ENCODE measurements at places on chromosomes 16 and 17.
A peak's percentile ranks its signal among the peaks of the same experiment; 100 is the strongest.

GRCh38 chr17:55168958-55169687 lies 95.6 kb upstream of the HLF start:
- DNase-seq: no peak

- no peak for DNase-seq
These were observed 299.3 kb upstream of the PSMD7 start for GRCh38 chr16:73997340-73997711.

- DNase-seq: no peak
These were observed 73.0 kb upstream of the COX10 start for GRCh38 chr17:13996276-13996675.

DNA sequence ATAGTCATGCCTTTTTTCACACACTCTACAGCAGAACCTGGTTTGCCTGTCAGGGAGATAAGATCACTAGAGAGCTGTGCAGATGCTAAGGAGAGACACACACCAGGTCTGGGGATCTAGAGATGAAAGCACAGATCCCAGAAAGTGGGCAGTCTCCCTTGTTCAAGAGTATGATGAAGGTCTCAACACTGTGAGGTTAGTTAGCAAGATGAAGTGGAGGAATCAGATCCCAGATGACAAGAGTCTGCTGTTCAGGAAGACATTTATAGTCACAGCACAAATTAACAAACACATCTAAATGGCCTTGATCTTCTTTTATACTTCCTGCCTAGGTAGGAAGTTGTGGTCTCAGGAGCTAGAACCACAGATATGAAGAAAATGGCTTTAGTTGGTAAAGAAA lies 23.4 kb upstream of the SKAP1 start:
- DNase-seq: peak; percentile 64

GRCh38 chr16:12067714-12068401 lies 91.3 kb downstream of the SNX29 start:
- DNase-seq: peak; percentile 78

GRCh38 chr17:1625581-1625980 lies 3.1 kb downstream of the SLC43A2 start:
- DNase-seq: no peak

DNA sequence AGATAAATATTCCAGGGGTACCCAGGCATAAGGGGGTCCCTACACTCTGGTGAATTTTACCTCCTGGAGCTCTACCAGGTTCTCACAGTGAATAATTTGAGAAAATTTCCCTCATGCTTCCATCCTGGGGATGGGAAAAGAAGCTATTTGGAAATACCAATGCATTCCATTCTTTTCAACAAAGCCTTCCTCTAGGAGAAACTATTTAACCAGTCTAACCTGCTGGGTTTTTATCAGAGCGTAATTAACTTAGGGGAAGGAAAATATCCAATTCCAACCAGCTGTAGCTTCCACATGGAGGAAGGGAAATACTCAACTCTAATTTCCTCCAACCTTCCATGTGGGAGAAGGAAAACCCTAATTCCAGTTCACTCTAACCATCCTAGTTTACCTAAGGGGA lies 17.0 kb downstream of the MFSD6L start:
- DNase-seq: no peak

GRCh38 chr17:43540821-43541674 lies 5.1 kb downstream of the ETV4 start:
- no peak for DNase-seq

- no peak for DNase-seq
These were observed 68.5 kb downstream of the KLHDC4 start for GRCh38 chr16:87697256-87697655.

DNA sequence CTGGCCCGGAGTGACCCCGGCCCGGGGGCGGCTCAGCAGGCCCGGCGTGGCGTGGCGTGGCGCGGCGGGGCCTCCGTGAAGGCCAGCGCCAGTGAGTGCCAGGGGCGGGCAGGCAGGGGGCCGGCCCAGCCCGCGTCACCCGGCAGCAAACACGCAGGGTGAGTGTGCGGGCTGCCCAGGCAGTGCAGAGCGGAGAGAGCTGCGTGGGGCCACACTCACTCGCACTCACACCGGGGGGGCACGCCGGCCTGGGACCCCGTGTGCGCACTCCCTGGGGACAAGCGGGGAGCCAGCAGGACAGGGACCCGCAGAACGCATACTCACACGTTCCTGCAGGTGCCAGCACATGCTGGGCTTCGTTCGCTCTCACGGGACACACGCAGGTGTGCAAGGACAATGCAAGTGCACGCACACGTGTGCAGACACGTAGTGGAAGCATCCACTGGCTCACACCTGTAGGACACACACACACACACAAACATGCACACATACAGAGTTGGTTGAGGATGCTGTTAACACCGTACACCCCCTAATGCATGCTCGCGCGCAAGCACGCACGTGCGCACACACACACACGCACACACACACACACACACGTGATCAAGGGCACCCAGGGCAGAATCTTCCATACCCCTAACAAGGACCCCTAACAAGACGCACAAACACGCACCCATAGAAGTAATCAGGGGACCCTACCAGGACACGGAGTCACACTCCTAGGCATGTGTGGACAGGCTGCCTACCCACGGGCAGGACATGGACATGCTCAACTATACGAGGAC lies 7.7 kb downstream of the USP6 start:
- peak; percentile 32 for DNase-seq

- no peak for DNase-seq
These were observed 4.1 kb upstream of the DOC2B start for GRCh38 chr17:185445-186138.

- DNase-seq: no peak
These were observed 26.4 kb downstream of the GOSR1 start for GRCh38 chr17:30503558-30503957.

DNA sequence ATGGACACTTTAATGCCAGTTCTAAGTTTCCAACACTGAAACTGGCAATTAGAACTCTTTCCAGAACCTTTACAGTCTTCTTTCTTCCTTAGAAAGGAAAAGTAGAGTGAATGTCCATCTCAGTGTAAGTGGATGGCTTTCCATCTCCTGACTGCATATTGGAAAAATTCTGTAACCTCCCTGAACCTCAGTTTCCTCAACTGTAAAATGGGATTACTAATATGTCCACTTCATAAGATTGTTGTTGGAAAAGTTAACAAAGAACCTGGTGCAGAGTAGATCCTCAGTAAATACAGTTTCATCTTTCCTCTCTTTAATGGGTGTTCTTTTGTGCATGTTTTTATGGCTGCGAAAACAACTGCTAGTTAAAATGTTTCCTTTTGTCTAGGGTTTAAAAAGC lies 2.6 kb downstream of the TMEM98 start:
- DNase-seq: no peak

GRCh38 chr17:51015145-51015558 lies 105.5 kb downstream of the SPAG9 start:
- no peak for DNase-seq

- DNase-seq: no peak
These were observed 9.9 kb upstream of the CES3 start for GRCh38 chr16:66950971-66951790.

DNA sequence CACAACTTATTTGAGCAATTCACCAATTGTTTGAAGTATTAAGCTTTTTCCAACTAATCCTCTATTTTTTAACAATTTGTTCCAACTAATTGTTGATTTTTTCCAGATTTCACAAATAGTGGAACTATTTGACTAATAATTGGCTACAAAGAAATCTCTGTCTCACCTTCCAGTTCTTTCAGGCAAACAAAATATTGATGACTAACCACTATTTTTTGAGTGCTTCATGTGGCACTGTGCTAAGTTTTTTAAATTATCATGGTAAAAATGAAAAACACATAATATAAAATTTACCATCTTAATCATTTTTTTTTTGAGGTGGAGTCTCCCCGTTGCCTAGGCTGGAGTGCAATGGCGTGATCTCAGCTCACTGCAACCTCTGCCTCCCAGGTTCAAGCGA lies 24.6 kb upstream of the GRIN2A start:
- DNase-seq: no peak

- peak; percentile 33 for DNase-seq
These were observed 185.3 kb downstream of the TMEM132E start for GRCh38 chr17:34764716-34765115.

DNA sequence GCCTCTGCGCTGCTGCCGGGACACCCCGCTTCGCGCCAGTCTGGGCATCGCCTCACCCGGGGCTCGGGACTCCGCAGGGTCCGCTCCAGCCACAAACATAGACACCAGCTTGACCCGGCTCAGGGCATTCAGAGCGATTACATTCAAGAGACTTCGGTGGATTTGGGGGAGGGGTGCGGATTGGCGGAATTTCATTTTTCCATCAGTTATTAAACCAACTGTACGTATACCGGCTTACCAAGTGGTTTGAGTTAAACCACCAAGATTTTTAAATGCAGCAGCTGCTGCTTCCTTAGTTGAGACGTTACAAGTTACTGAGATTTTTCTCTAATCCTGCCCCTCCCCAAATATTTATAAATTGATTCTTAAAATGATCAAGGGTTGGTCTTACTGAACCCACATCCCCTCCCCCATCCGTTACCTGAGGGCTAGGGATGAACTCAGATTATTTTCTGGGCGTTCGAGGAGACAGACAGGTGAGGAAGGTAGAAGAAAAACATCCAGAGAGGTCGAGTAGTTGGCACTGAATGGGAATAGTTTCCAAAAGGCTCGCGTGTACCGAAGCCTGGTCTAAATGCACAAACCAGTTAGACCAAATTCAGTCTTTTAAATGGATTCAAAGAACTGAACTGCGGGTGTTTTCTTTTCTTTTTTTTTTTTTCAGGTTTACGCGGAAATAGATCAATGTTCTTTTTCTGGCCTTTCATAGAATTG lies 1.5 kb downstream of the CRHR1 start:
- DNase-seq: no peak

GRCh38 chr16:13529193-13529982 lies 390.6 kb upstream of the ERCC4 start:
- no peak for DNase-seq

- DNase-seq: peak; percentile 100
These were observed 11.3 kb downstream of the OSBPL7 start for GRCh38 chr17:47810200-47810821.

DNA sequence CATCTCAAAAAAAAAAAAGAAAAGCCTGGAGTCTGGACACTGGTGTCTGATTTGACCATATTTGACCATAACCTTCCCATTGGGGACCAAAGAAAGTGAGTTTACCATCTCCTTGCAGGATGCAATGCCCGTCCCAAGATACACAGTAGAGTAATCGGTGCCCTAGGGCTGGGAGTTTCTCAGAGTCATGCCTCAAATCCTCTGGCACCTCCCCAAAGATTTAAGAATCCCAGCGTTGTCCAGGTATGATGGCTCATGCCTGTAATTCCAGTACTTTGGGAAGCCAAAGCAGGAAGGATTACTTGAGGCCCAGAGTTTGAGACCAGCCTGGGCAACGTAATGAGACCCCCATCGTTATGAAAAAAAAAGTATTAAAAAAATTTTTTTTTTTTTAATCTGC lies 5.0 kb downstream of the PITPNM3 start:
- DNase-seq: no peak

DNA sequence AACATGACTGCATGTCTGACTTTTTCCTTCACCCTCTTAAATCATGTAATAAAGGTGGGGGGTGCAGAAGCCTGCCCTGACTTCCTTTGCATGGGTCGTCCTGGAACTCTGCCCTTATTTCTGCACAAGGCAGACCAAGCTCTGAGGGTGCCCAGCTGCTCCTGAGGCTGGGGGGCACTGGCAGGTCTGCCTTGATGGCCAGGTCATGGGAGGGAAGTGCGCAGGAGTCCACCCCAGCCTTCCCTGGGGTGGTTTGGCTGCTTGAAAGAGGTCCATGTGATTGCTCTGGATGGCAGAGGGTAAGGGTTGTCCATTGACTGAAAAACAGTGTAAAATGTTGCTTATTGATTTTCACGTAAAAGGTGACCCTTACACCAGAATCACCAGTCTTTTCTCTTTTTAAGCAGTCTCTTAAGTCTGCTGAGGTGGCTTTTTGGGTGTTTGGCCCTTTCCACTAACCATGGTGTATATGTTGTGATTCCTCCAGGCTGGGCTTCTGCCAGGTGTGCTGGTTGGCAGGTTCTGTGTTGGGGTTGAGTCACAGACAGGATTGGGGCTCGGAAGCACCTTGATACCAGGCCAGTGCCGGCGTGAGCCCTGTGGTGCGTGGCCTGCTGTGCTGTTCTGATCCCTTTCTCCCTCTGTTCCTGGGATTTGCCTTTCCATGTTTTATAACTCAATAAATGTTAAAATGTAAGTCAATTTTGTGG lies 19.4 kb downstream of the DHX38 start:
- DNase-seq: no peak

- DNase-seq: no peak
These were observed 28.3 kb upstream of the SLC38A10 start for GRCh38 chr17:81323411-81323868.

- DNase-seq: no peak
These were observed 326.5 kb downstream of the WWOX start for GRCh38 chr16:78425891-78426510.

- no peak for DNase-seq
These were observed 416.5 kb downstream of the UTP18 start for GRCh38 chr17:51676691-51677487.

- no peak for DNase-seq
These were observed 2.2 kb downstream of the YBX2 start for GRCh38 chr17:7292194-7292593.

DNA sequence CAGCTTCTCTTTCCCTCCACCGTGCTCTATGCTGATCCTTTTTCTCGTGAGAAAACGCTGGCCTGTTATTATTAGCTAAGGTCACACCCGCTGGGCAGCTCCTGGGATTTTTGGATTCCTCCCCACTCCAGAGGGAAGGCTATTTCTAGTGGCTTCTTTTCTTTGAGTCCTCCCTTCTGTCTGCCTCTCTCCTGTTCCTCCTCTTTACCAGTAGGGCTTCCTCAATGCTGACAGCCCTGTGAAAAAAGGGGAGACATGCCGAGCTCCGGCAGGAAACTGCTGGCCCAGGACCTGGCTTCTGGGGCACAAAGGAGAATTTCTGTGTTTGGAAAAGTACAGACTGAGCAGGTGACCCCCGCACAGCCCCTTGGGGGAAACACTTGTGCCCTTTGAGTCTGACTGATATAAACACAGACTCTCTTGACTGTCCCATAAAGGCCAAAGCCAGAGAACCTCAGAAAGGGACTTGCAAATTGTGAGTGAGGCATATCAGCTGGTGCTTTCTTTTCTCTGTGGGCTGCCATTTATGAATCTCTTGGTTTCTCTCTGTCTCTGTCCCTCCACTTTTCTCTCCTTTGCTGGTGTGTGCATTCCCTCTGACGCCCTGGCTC lies 14.0 kb upstream of the RNF135 start:
- no peak for DNase-seq

DNA sequence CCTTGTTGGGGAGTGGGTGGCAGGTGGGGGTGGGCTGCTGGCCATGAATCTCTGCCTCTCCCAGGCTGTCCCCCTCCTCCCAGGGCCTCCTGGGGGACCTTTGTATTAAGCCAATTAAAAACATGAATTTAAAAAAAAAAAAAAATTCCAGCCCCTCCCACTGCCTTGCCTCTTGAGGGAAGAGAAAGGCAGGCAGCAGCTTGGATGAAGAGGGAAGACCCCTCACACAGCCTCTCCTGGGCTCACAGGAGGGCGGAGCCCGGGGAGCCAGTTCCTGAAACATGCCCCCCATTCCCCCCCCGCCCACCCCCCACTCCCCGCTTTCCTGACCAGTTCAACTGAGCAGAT lies 1.8 kb upstream of the TCAP start:
- DNase-seq: no peak

Data from islet precursor cell (in vitro differentiated cells).